ENCODE measurements at places on chromosomes 12 and 14.
A peak's percentile ranks its signal among the peaks of the same experiment; 100 is the strongest.

DNA sequence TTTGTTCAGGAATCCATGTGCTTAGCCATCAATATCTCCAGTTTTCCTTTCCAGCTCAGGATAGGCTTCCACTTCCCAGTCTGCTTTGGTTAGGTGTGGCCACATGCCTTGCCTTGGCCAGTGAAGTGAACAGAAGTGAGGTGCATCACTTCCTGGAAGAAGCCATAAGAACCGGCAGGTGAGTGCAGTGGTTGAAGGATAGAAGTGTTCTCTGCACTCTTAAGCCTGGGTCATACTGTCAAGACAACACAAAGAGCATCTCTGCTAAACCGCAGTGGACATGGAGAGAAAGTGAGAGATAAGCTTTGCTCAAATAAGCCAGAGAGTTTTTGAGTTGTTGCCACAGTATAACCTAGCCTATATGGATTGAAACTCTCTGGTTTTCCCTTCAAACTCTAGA, 11.4 kb downstream of the GNG2 start:
- no peak for DNase-seq

- no peak for DNase-seq
Measured at GRCh38 chr14:23697680-23698079, 61.5 kb downstream of the DHRS2 start.

GRCh38 chr12:45517381-45517780, 212.1 kb upstream of the ARID2 start:
- no peak for DNase-seq

DNA sequence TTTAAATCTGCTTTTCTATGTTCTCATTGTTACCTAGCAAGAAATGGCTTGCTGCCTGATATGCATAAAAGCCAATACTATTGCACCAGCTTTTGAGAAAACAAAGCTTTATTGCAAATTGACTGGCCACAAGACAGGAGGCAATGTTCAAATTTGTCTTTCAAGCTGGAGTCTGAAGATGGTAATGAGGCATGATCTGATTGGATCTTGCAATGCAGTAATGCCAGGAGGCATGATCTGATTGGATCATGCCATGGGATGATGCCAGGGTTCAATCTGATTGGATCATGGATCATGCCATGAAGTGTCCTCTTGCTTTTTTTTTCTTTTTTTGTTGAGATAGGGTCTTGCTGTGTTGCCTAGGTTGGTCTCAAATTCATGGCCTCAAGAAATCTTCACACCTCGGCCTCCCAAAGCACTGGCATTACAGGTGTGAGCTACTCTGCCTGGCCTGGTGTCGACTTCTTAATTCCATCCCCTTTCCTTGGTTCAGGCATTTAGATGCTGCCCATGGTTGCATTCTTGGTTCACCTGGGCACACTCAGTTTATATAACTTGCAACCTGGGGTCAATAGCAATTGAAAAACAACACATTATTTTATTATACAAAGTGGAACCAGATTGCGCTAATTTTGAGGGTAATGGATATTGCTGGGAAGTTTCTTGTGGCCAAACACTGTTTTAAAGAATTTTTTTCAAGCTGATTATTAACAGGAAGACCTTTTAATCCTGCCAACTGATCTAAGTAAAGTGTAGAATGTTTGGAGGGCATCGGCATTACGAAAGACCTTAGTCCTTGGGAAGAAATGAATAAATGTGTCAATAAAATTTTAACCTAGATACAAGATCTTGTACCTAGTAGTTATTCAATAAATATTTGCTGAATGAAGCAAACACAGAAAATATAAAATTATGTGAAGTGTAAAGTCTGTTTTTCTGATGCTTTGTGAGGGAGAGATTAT, 38.8 kb downstream of the HSD17B6 start:
- DNase-seq = no peak

- no peak for DNase-seq
Measured at GRCh38 chr12:14322403-14322802, 43.1 kb upstream of the ATF7IP start.

DNA sequence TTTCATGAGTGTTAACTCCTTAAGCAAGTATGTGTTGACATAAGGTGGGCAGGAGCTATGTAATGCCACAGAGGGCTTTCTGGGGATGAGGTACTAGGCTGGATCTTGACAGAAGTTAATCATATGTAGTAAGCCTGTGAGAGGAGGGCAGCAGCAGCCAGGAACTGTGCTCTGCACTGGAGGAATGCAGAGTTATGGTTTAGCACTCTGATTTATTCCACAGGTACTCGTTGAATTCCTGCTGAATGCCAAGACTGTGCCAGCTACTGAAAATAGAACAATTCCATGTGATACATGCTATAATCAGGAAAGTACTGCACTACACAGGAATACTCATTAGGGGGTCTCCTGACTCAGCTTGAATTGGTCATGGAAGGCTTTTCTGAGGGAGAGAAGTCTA, 58.7 kb downstream of the SUSD6 start:
- no peak for DNase-seq

DNA sequence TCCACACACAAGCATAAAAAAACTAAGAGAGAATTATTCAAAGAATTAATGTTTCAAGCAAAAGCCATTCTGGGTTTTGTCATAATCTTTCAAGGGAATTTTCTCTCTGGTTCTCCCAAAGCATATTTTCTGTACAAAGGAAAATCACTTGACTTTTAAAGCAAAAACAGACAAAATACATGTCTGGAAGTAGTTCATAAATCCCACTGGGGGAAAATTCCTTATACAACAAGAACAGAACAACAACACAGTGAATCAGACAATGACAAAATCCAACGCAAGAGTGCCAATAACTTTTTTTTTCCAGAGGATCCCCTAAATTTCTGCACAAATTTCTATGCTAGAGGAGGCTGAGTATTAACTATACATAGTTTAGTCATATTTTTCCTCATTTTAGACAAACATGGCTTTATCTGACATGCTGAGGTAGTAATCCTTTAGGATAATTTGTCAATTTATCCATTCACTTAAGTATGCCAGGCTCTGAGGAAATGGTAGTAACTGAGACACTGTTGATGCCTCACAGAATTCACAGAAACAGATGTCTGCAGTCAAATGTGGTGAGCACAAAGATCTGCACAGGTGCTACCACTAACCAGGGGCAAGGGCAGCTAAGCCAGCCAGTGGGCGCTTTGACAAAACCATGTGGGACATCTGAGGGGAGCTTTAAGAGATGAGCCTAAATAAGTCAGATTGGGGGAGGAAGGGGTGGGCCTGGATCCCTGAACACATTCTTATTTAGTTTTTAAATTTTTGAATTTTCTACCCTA, 38.0 kb downstream of the GRIP1 start:
- DNase-seq = no peak

DNA sequence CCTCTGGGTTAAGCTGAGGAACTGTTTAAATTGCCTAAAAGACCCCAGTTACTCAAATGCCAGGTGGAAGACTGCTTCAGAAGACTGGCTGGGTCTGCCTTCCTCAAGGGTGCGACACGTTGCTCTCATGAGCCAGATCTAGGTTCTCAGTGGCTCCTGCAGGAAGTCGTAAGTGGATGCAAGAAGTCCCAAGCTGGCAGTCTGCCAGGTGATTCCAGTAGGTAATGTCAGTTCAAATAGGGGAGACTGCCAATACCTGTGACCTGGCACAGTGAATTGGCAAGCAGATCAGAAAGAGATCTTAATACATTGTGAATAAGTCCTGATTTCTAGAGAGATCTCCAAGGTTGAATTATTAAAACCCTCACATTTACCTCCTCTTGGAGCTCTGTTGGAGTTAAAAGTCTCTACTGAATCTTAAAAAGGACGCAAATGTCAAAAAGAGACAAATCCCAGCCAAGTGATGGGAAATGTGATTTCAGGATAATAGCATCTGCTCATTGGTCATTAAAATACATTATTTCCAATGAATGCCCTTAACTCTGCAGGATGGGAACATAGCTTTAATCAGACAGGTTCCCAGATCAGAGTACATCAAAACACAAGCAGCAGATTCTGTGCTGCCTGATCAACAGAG, 98.8 kb upstream of the FRMD6 start:
- no peak for DNase-seq

- no peak for DNase-seq
Measured at GRCh38 chr12:53696655-53697331, 20.9 kb upstream of the ATP5MC2 start.

DNA sequence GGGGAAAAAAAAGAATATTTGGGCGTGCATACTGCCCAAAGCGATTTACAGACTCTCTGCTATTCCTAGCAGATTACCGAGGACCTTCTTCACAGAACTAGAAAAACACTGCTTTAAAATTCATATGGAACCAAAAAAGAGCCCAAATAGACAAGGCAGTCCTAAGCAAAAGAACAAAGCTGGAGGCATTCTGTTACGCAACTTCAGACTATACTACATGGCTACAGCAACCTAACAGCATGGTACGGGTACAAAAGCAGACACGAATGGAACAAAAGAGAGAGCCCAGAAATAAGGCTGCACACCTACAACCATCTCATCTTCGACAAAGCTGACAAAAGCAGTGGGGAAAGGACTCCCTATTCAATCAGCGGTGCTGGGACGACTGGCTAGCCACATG, 56.7 kb downstream of the TRAF3 start:
- no peak for DNase-seq

DNA sequence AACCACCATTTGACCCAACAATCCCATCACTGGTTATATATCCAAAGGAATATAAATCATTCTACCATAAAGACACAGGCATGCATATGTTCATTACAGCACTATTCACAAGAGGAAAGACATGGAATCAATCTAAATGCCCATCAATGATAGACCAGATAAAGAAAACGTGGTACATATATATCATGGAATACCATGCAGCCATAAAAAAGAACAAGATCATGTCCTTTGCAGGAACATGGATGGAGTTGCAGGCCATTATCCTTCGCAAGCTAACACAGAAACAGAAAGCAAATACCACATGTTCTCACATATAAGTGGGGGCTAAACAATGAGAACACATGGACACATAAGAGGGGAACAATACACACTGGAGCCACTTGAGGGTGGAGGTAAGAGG, 15.7 kb downstream of the CAPRIN2 start:
- DNase-seq = no peak

DNA sequence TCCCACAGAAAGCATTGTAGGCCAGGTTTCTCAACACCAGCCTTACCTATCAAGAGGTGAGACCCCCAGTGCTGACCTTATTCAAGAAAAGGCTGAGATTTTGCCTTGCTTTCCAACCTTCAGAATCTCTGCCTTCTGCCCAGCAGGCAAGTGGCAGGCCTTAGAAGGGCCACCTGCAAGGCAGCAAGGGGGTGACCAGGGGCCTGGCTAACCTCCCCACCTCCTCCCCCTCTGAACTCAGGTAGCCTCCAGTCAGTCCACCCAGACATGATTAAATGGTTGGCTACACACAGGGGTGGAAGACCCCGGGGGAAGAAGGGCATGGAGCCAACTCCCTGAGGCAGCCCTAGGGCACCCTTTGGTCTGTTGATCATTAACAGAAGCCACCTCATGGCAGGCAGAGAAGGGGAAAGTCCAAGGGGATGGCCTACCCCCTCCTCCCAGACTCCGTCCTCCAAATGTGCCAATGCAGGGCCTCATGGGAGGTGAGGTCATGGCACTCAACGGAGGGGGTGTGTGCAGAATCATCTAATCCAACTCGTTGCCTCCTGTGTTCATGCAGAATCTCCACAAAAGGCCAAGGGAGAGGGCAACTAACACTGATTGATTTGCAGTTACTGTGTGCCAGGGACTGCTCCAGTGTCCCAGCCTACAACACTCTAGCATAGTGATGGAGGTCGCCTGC, 8.5 kb downstream of the ZFP36L1 start:
- DNase-seq = no peak

DNA sequence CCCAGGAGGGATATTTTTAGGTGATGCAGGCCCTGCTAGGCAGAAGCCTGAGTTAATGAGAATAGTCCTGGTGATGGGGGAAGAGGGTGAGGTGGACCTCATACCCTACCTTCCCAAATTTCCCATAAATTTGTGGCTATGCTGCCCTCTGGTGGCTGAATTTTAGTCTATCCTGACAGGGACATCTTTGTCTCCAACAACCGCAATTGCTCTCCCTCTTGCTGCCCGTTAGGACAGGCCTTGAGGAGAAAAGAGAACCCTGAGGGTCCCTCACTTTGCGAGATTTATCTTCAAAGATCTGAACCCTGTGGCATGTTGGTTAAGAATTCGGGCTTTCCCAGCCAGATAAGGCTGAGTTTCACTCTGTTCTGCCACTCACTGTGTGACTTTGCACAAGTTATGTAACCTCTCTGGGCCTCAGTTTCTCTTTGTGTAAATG, 9.8 kb upstream of the ZNF385A start:
- peak; percentile 35 for DNase-seq

DNA sequence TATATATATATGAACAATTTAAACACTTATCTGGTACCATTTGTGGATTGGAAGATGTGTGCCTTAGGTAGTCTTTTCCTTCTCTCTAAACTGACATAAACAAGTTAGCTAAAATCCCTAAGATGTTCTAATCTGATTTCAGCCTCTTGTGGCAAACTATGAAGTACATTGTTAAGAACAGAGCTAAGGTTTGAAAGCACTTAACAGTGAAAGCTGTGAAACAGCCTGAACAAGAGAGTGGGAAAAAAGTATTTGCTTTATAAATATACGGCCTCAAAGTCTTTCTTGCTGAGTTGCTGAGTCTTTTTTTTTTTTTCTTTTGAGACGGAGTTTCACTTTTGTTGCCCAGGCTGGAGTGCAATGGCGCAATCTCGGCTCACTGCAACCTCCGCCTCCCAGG, 53.7 kb upstream of the PELI2 start:
- DNase-seq = no peak

DNA sequence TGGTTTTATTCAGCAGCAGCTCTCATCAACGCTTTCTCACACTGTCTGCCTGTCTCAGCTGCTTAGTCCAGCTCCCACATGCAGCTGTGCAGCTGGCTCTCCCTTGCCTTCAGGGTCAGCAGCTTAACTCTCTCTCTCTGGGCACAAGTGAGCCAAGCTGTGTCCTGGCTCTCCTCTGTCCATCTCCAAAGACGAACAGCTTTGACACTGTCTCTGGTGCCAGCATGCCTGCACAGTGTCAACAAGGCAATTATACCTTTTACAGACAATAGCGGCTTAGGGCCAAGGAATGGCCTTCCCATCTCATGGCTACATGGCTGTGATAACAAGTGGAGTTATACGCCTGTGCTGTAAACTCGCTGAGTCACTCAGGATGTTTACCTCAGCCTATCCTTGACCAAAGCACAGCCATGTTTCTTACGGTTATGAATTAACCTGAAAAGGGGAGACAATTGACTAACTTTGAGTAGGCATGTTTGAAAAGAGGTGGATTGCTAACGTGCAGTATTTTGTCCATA, 38.4 kb upstream of the MANSC4 start:
- DNase-seq = no peak

GRCh38 chr14:61231810-61232209, 49.3 kb downstream of the TMEM30B start:
- no peak for DNase-seq

DNA sequence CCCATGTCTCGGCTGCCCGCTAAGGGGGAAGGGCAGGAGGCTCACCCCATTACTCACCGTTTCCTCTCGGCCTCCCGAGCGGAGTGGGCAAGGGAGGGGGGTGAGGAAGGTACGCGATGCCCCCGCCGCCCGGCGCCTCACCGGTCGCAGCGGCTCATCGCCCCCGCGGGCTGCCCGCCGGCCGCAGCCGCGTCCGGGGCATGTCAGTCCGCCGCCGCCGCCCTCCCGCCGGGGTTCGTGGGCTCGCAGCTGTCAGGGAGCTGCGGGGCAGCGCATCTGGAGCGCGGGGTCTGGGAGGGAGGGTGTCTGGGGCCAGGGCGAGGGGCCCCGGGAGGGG, 461 bp downstream of the SLC8A3 start:
- DNase-seq = no peak

All from brain microvascular endothelial cell (primary cell).